Stimulated activated CD4-positive, alpha-beta T cell treated with anti-CD3 and anti-CD28 coated beads, TNF-alpha, amount 100 ng/mL, for 4 hours (primary cell): ENCODE measurements at places on chromosomes 16 and 17.

DNA sequence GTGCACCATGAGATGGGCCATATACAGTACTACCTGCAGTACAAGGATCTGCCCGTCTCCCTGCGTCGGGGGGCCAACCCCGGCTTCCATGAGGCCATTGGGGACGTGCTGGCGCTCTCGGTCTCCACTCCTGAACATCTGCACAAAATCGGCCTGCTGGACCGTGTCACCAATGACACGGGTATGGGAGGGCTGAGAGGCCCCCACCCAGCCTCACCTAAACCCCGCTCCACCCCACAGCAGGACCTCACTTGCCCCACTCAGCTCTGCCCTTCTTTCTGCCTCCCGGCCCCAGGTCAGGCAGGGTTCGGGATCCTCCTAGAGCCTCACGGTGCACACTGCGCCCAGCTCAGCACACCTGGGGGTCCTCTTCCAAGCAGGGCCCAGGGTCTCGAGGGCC is 5.6 kb downstream of the ACE start:
- no peak for DNase-seq

DNA sequence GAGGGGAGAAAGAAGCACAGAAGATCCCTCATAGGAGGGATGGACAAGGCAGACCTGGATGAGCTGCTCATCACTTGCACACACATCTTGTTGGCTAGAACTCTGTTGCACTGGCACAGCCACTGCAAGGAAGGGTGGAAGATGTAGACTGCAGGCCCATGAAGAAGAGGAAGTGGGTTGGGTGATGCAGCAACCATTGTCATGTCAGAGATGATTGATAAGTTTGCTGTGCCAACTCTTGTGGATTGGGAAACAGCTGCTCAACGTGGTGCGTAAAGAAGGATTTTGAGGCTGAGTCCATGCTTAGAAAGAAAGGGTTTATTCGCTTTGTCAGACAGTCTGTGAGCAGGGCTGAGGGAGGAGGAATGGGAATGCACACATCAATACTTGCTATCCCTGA is 161.4 kb upstream of the MPHOSPH6 start:
- no peak for DNase-seq

- peak; percentile 28 for DNase-seq
These were observed 27.0 kb upstream of the NTN1 start for GRCh38 chr17:8994319-8994718.

- DNase-seq = no peak
These were observed 23.6 kb downstream of the USP6 start for GRCh38 chr17:5139458-5139732.

DNA sequence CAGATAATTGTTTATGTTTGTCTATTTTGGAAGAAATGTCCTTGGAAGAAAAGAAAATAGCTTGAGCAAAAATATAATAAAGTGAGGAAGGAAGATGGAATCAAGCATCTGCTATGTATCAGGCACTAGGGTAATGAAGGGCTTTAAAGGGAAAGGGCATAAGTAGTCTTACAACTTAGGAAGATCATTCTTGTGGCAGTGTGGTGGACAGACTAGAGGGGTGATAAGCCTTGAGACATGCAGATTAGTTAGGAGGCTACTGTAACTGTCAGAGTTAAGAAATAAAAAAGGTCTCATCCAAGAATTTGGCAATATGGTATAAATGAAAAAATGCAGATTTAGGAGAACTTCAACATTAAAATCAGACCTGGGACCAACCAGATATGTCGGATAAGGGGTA is 14.9 kb downstream of the FAM222B start:
- no peak for DNase-seq

GRCh38 chr17:81328489-81328888 is 33.4 kb upstream of the SLC38A10 start:
- no peak for DNase-seq

DNA sequence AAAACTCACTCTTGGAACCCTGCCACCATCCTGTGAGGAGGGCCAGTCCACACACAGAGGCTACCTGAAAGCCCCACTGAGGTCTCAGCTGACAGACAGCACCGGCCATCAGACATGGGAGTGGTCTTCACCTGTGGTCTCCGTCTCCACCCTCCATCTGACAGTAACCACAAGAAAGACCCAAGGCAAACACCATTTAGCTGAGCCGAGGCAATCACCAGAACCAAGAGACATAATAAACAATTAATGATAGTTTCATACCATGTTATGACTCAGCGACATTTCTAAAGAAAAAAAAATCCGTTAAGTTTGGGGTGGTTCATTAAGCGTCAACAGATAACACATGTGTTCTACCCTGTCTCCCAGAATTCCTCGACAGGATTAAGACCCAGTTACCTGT is 6.1 kb upstream of the EVPLL start:
- no peak for DNase-seq

- DNase-seq = no peak
These were observed 53.1 kb upstream of the MARCHF10 start for GRCh38 chr17:62860962-62861873.

DNA sequence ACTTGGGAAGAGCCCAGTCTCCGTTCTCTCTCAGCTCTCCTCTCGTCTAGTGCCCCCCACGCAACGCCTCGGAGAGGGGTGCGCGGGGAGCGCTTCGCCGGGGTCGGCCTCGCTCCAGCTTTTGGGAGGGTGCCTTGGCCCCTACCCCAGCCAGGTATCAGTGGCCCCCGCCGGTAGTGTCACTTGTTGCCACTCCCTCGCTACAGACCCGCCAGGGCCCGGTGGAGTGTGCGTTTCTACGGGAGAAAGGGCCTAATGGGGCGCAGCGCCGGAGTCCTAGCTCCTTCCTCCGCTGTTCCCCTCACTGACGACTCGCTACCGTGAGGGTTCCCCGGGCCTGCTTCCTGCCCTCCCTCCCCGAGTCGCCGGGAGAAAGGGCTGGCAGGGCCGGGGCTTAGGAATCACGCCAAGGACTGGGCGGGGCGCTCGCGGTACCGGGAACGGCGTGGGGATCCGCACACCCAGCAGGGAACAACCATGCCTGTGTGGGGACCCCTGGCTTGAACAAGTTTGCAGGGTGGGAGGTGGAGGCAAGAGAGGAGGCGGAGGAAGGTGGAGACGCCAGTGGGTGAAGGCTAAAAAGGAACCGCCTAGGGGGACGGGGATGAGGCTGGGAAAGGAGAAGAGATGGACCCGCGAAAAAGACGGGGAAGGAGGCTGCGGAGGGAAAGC is 997 bp upstream of the CDH11 start:
- no peak for DNase-seq

DNA sequence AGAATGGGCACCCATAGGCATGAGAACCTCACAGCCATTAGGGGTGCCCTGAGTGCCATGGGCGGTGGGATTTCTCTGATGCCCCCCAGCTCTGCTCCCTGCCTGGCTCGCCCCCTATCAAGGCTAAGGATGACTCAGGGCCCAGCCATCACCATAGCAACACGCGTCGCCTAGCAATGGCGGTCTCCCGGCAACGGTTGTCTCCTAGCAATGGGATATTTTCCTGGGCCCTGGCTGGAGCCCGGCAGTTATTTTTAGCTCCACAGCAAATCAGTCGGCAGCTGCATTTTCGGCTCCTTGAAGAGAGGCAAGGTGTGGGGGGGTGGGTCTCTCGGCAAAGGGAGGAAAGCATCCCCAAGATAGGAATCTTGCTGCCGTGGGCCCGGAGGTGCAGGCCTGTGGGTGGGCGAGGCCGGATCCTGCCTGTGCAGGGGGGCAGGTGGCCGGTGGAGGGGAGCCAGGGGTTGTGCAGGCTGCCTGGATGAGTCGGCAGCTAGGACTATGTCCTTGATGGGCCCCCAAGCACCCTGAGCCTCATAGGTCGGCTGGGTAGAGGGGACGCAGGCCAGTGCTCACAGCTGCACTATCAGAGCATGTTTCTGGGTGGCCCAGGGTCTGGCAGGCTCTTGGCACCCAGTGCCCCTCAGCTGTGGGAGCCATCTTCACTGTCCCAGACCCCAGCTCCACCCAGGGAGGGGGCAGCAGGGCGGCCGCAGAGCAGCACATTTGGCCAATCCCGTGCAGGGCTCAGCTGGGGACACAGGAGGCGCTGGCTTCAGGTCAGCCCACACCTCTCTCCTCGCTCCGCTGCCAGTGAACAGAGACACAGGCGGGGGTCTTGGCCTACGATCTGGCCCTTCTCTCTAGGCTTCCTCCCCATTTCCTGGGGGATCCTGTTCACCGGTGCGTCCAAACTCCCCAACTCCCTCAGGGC is 4.2 kb upstream of the FBXL16 start:
- no peak for DNase-seq

DNA sequence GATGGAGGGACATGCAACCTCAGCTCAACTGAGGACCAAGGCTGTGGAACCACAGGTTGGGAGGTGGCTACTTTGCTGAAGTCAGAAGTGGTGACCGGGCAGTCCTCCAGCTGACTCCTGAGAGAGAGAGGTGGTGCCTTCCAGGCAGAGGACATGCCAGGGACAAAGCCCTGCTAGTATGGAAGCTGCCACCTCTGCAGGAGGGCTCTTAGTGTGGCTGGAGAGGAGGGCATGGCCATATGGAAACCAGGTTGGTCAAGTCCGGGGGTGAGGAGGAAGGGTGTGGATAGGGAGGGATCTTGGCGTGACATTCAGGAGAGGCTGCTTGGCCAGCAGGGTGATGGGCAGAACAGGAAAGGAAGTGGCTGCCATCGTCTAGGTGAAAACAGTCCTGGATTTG is 5.7 kb downstream of the C16orf86 start:
- DNase-seq = no peak

- peak; percentile 61 for DNase-seq
These were observed 6.8 kb upstream of the CA4 start for GRCh38 chr17:60142872-60143499.

DNA sequence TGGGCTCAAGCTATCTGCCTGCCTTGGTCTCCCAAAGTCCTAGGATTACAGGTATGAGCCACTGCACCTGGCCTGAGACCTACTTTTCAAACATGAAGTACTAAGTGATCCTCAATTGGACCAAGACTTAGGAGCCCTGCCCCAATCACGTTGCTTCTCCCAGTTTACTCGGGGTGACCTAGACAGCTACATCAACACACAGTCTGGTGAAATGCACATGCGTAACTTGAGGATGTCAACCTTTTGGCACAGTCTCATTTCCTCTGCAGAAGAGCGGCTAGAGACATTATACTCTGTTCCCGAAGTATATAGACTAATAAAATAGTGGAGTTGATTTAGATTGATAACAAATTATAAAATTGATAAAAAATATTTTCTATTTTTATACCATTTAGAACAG is 17.1 kb downstream of the FTO start:
- DNase-seq = no peak

GRCh38 chr17:13495423-13495822 is 106.3 kb downstream of the HS3ST3A1 start:
- DNase-seq = no peak

DNA sequence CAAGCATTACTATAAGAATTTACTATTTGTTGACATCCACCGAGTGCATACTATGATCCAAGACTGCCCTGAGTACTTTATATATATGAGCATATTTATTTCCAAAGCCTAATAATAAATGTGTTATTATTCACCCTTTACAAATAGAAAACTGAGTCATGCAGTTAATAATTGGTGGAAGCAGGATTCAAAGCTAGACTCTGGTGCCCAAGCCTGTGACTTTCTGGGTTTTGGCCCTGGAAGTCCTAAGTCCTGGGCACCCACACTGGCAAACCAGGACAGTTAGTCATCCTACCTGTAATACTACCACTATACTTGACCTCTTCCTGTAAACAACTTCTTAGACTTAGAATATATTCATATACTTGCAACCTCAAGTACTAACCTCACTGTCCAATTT is 257.4 kb upstream of the IRX5 start:
- DNase-seq = no peak

DNA sequence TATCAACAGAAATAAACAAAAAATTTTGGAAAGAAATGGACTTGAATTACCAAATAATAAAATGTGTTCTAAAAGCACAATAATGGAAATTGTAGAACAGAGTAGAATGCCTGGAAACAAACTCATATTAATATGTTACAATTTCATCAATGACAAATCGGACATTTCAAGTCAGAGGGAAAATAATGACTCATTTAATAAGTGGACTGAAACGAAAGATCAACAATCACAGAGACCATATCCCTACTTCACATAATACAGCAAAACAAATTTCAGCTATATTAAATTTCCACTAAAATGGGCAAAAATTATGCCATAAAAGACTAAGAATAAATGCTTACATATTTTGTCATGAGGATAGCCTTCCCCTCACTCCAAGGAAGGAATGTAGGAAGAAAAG is 25.7 kb downstream of the CDYL2 start:
- DNase-seq = no peak

- no peak for DNase-seq
These were observed 478.1 kb downstream of the NPIPA7 start for GRCh38 chr16:16857012-16857411.

- DNase-seq = no peak
These were observed 23.0 kb downstream of the CDH13 start for GRCh38 chr16:82649766-82650165.

DNA sequence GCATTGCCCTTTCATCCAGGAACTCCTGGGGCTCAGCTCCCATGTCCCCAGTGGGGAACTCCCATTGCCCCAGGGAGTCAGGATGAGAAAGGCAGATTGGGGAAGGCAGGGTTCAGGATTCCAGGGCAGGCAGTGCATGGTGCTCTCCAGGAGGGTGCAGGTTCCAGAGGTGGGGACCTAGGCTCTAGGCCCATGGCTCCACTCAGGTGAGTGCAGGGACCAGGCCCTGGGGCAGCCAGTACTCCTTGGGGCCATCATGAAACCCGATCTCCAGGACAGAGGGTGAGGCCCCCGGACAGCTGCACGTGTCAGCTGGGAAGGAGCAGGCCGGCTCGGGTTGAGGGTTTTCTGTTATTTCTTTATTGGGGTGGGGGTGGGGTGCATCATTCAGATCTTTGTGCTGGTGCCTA is 1.3 kb upstream of the MTSS2 start:
- DNase-seq = no peak

DNA sequence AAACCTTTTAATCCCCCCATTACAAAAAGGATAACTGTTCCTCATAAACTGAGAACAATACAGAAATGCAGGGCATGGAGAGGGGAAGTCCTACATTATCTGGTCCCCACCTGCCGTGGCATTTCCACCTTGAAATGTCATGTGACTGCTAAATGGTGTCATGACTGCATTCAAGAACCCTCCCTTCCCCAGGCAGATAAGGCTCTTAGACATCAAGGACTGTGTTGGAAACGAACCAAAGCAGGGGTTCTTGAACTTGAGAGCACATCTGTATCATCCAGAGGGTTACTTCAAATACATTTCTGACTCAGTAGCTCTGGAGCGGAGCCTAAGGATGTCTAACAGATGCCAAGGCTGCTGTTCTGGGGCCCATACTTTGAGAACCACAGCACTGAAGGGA is 18.4 kb downstream of the CMTM3 start:
- DNase-seq = no peak

DNA sequence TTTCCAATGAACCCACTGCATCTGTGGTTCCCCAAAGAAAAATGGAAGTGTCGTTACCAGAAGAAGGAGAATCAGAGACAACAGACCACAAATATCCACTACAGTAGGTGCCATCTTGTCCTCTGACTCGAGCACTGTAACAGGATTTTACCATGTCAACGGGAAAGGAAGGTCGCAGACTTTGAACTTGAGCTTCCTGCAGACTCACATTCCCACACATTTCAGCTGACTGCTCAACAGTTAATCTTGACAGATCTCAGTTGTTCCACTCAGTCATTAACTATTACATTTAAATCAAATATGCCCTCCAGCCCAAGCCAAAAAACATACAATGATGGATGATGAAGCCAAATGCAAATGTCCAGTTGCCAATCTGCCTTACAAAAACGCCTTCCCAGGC is 37.0 kb downstream of the GAS7 start:
- no peak for DNase-seq

GRCh38 chr16:81185416-81185815 is 53.1 kb upstream of the BCO1 start:
- no peak for DNase-seq
